ENCODE measurements at places on chromosomes 1 and 21. TPM values are rescaled to one million over a fixed set of nuclear protein-coding genes. Genes with fewer than 3 reads are reported as not detected.

The OR2L13 gene
- total RNA-seq: not detected

The CA6 gene
- not detected for total RNA-seq

The LRRN2 gene
- total RNA-seq: 2.5 TPM

The AVPR1B gene
- total RNA-seq: 0.50 TPM

The LCE3E gene
- not detected for total RNA-seq

The WNT3A gene
- 0.19 TPM for total RNA-seq

The KIF1B gene
- total RNA-seq: 74.2 TPM

All from H1 (cell line).